NCI-H1436 (cell line): ENCODE measurements at places on chromosomes 2 and 18.
A peak's percentile ranks its signal among the peaks of the same experiment; 100 is the strongest.

DNA sequence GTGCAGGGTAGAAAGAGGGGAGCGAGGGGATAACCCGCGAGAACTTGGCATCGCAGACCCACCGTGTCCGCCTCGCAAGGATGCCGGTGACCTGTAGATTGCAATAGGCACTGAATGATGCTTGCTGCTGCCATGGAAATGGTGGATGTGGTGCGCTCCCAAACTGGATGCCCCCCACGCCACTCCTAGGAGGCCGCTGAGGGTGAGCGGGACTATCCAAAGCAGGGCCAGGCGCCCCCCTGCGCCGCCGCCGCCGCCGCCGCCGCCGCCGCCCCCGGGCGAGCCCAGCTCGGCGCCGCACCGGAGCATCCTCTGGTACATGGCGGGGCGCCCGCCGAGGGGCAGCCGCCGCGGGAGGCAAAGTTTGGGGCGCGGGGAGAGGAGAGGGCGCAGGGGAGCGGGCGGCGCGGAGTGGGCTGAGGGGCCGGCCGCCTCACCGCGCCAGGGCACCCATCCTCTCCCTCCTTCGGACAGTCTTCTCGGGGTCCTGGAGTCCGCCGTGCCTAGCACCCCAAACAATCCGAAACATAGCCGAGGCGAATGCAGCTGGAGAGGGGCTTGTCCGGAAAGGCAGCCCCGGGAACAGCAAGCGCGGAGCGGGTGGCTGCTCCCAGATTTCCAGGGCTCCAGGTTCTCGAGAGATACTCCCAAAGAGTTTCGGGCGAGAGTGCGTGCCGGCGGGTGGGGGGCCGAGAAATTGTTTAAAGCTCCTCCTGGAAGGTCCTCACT lies 685.1 kb downstream of the NRXN1 start:
- no peak for DNase-seq

DNA sequence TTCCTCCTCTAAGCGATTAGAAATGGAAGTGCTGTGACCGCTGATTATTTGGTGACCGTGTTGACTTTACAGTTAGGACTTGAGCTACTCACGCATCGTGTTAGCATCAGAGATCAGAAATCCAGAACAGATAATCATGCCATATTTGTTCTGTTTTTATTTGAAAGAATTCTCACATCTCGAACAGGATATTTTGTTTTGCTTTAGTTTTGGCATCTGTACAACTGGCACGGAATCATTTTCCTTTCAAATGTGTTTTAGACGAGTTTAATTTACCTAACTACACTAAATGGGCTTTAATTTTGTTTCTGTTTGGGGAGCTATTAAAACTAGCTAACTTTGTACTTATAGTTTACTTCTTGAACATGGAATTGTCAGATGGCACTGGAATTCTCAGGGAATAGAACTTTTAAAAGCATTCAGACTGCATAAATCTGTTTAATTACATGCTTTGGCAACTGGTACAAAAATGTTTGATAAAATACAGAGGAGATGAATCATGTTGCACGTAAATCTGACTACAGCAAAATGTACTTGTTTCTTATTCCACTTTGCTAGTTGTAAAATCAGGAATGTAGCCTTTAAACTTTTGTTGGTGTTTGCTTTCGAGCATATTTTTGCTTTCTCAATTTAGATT lies 1.4 kb downstream of the ITPRID2 start:
- no peak for DNase-seq

DNA sequence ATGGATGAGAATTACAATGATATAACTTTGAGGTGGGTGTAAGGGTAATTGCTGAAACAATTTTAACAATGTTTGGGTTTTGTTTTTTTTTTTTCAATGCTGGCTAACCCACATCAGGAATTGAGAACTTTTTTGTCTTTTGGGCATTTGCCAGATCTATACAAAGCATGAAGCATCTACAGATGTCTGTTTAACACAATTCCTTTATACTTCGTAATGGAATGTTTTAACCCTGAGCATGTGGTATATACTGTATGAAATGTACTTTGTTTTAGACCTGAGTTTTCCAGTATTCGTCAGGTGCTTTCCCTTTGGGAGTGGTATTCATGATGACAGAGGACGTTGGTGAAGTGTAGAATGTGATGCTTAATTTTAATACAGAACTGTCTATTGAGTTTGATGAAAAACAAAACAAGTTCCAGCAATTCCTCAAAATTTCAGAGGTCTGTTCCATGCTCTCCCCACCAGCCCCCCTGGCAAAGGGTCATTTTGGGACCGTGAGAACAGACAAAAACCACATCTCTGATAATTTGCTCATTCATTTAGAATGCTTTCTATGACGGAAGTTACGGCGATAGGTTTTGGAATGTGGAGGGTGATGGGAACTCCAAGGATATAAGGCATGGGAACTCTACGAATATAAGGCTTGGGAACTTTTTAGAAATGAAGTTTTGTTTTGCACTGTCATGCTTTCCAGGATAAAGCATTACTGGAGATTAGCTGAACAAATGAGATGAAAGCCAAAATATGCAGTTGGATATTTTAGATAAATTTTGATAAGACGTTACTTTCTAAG lies 14.1 kb downstream of the LIMS1 start:
- no peak for DNase-seq

- DNase-seq, result no peak
These were observed 155.8 kb upstream of the ERBB4 start for GRCh38 chr2:212694398-212694797.

- DNase-seq, result no peak
These were observed 11.4 kb upstream of the ARHGAP25 start for GRCh38 chr2:68723181-68723580.

DNA sequence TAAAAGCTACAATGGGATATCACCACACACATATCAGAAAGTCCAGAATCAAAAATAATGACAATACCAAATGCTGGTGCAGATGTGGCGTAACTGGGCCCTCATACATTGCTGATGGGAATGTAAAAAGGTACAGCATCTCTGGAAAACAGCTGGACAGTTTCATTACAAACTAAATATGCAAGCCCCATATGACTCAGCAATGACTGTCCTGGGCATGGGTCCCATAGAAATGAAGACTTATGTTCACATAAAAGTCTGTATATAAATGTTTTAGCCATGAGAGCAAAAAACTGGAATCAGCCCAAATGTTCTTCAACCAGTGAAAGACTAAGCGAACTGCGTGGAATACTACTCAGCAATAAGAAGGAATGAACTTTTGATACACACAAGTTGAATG lies 56.7 kb downstream of the ALPK2 start:
- DNase-seq, result no peak

DNA sequence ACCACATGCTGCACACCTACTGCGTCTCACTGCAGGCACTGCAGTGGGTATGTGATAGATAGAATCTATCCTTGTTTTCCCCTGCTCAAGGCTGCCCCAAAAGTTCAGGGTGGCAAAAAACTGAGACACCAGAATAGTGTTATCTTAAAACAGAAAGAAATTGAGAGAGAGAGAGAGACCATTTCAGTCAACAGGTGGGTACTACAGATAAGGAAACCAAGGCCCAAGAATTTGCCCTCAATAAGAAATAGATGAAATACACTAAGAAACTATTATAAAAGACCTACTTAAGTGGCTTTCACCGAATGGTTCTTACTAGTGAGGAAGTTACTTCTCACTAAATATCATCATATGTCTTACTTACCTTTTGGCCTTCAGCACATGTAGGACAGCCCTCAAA lies 27.9 kb downstream of the EPG5 start:
- no peak for DNase-seq

- no peak for DNase-seq
These were observed 245.2 kb upstream of the STON1 start for GRCh38 chr2:48284621-48285212.

- no peak for DNase-seq
These were observed 27.8 kb upstream of the REL start for GRCh38 chr2:60853531-60853930.

DNA sequence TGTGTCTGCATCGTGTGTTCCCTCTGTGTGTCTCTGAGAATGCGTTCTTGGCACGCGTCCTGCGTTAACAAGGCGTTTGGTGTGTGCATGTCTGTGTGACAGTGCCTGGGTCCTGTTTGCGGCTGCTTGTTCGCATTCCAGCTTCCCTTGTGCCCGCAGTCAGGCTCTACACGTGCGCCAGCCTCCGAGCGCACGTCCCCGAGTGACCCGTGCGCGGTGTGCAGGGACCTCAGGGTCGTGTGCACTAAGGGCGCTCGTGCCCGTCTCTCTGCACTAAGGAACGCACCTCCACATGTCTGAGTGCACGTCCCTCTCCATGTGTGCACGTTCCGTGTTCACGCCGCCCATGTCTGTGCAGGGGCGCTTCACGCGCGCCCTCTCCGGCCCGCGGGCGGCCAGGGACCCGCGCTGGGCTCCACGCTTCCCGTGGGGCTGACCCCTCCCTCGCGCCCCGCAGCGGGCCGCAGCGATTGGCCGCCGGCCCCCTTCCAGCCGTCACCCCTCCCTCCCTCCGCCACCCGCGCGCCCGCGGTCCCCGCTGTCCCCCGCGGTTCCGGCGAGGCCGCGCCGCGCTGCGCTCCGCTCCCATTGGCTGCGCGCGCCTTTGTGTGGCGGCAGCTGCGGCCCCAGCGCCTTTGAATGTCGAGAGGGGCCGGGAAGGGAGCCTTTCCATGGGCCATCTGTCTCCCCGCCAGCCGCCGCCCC lies 229.4 kb downstream of the HAUS1 start:
- peak; percentile 62 for DNase-seq

DNA sequence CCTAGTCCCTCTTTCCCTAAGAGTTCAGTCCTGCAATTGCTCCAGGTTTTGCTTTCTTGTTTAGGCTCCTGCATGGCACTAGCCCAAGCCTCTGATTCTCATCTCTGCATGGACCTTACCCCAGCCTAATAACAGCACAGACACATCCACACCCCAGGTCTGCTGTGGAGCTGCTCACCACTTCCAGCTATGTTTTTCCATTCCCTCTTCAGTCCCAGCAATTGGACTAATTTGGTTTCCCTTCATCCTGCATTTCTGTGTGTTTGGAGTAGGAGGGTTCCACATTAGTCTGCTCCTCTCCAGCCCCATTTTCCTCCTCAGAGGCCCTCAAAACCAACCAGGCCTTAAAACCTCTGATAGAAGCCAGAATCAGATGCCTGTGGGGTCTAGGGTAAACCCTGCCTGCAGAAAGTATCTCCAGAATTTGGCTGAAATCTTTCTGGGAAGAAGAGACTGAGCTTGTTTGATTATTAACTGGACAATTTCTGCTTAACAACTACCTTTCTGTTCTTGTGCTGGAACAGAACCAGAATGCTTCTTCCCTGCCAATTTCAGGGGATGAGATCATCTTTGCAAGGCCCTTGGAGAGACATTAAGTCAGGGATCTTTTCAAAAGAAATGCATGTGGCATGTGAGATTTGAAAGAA lies 95.9 kb downstream of the GFPT1 start:
- no peak for DNase-seq

- no peak for DNase-seq
These were observed 62.3 kb upstream of the NCK2 start for GRCh38 chr2:105682401-105682800.

DNA sequence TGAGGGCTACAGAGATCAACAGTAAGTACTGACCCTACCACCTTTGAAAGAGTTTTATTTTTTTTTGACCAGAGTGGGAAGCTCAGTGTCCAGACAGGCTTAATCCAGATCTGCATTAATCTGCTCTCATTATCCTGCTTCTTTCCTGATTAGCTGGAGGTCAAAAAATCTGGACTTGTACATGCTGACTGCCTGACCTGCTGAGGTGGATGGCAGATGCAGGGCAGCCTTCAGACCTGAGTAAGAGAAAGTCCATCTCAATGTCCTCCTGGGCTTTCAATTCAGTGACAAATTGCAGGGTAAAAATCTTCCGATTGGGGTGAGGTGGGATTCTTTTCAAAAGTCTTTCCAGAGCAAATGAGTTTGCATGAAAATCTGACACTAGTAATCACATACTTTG lies 998.8 kb upstream of the PIK3C3 start:
- DNase-seq, result no peak

DNA sequence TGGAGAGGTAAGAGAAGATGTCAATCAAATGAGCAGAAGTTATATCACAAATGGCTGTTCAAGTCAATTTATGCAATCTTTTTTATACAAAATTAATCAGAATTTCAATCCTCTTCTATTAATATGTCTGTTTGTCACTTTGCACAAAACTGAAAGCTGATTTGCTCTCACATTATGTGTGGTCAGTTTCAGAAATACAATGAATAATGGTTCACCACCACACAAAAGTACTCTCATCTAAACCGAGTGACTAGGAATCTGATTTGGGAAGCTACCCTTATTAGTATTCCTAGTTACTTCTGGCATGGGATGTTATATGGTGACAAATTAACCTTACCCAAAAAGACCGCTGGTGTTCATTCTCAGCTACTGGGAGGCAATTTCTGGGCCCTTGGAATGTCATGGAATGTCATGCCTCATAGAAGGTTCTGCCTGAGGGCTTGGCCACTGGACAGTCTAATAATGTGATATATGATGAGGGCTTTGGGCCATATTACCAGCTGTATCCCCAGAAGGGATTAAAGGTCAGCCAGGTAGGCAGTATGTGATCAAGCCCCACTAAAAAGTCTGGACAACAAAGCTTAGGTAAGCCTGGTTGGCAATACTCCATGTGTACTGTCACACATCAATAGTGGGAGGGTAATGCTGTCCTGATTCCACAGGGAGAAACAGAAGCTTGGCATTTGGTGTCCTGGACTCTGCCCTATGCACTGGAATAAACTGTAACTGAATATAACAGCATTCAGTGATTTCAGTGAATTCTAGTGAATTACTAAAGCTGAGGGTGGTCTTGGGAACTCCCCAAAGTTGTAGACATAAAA lies 113.2 kb downstream of the PIGN start:
- no peak for DNase-seq

DNA sequence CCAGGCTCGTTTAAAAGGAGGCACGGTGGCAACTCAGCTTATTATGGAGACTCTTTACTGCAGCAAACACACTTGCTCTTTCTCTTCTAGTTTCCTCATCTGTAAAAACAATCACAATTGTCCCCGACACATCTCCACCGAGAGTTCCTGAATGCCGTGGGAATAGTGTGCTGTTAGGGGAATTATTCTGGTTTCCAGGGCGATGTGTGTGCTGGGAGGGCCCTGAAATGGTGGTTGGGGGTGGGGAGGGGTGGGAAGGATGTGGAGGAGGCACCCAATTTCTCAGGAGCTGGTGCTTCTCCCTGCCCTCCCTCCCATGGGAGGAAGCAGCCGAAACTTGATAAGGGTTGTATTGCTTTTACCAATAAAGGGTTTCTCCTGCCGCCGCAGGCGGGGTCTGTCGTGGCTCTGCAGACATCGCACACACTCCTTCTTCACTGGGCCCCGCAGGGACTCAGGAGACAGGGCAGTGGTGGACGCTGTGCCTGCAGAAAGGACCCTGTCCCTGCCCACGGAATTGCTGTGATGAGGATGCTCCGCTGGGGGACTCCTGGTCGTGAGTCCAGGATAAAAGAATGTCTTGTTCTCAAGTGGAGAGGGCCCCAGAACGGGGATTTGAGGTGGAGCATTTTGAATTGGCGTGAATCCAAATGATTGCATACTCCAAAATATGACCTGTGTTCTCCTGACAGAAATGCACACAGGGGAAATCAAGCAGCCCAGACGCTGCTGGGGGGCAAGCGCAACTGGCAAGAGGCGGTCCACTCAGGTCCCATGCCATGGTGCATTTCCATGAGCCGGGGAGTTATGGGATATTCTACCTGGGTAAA lies 119.2 kb downstream of the ACKR3 start:
- DNase-seq, result peak; percentile 30
